ENCODE measurements at places on chromosomes 12 and 14.

DNA sequence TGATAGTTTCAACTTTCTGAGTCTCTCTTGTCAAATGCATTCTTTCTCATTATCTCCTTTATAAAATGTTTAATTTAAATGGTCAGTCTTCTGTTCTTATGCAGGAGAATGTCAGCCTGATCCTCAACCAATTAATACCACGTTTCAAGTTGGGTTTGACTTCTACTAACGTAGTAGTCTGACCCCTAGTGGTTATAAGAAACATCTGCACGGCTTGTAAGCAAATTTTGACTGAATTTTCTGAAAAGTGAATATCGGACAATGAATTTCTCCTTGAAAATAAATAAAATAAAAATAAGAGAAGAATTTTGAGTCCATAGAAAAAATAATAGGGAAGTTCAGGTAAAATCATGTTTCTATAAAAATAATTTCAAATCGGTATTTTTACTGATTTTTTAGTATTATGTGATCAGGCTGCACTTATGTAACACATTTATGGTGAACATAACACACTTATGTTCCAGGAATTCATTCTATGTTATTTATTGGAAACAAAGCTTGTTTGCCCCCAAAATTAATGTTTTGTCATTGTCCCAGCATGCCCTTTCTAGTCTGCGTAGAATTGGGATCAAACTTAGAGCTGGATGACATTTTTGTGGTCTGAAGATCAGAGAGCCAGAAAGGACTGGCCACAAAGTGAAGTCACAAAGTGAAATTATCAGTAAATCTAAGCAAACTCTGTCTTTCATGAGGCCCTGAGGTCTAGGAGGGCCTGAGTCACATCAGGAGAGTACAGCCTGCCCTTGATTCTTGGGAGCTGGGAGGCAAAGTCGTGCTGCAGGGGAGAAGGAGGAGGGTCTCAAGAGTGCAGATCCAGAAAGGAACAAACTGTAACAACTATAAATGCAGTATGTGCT is 101.2 kb upstream of the STXBP6 start:
- no peak for DNase-seq

- DNase-seq, result no peak
Observed at GRCh38 chr12:39966721-39967120, 139.2 kb downstream of the SLC2A13 start.

DNA sequence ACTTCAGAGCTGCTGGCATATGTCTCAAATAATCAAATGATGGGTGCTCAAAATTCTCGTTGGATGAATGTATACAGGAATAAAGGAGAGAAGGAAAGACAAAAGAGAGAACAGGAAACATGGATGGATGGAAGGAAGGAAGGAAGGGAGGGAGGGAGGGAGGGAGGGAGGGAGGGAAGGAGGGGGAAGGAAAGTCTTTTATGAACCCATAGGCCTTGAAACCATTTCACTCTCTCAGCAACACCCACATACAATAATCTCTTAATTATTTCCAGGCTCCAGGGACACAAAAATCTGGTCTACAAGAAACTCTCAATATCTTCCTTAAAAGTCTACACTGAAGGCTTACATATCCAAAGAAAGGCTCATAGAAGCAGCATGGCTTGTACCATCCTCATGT is 363.4 kb upstream of the TMPO start:
- DNase-seq, result no peak

DNA sequence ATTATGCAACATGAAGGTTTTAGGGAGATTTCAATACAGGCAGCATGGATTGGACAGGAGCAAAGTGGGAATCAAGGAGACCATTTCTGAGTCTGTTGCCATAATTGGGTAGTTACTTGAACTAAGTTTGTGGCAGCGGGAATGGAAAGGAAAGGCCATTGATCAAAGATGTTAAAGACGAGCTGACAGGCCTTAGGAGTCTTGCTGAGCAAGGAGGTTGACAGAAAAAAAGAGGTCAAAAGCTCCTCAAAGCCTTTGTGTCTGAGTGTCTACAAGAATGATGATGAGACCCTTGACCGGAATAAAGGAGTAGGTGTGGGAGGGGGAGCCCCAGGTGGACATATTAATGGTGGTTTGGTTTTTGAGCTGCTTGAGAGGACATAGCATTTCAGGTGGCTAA is 9.4 kb downstream of the PLEKHA5 start:
- DNase-seq, result no peak

- no peak for DNase-seq
Observed at GRCh38 chr12:3535431-3535841, 44.4 kb downstream of the PRMT8 start.

DNA sequence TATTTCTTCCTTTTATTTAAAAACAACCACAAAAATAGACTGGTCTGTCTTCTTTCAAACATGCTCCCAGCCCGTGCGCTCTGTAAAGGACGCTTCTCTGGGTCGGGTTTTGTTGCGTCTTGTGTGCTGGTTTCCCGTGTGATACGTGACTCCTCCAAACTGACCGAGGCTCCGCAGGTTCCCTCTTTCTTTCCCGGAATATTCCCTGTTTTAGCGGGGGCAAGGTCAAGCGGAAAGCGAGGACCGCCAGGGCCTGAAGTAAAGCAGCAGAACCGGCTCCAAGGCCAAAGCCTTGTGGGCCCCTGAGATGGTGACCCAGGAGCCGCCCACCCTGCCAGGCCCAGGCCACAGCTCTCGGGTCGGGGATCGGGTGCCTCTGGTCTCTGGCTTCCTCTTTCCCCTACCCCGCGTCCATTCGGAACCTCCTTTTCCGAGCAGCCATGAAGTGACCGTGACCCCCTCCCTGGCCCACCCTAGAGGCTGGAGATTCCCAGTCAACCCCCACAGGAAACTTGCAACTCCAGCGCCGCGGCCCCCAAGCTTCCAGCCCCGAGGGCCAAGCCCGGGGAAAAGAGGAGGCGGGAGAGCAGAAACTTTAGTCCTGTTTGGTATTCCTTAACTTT is 885 bp upstream of the HOXC10 start:
- no peak for DNase-seq

DNA sequence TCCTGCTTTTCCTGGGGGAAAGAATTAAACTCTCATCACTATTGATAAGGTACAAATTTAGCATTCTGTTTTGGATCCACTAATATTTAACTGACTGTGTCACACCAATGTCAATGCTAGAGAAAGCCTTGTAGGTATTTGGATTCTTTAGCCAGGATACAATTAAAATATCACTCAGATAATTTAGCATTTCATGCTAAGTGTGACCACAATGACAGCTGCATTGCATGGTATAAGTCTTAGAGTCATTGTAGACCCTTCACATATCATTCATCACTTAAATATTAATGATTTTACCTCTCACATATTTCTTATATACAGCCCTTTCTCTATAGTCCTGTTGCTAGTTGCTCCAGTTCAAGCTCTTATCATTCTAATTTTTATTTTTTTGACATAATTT is 85.3 kb upstream of the ATP2B1 start:
- no peak for DNase-seq

- no peak for DNase-seq
Observed at GRCh38 chr14:19920021-19920657, at the start of gene OR4K5. OR4K5 (plus strand) TSS chr14:19920607; CDS start chr14:19920607, 0 bp downstream.

- DNase-seq, result no peak
Observed at GRCh38 chr14:70886421-70887206, 20.6 kb upstream of the PCNX1 start.

- DNase-seq, result no peak
Observed at GRCh38 chr12:104975587-104976343, 10.4 kb upstream of the NOPCHAP1 start.
